Large intestine (tissue), 12 donors: ENCODE measurements at places on chromosomes 3 and 15.

DNA sequence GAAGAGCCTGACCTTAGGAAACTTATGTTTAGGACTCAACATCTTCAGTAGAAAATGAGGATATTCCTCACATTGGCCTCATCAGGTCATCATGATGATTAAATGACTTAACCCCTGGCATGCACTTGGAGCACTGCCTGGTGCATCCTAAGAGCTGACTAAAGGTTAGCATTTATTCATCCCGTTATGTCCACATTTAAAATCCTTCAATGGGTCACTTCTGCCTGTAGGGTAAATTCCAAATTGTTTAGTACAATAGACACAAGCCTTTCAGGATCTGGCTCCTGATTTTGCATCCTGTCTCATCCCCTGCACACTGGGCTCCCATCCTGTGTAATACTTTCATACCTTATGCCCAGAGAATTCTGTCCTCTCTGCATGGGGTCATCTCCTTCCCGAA lies 195.2 kb upstream of the MCTP2 start:
- DNase-seq: no peak

DNA sequence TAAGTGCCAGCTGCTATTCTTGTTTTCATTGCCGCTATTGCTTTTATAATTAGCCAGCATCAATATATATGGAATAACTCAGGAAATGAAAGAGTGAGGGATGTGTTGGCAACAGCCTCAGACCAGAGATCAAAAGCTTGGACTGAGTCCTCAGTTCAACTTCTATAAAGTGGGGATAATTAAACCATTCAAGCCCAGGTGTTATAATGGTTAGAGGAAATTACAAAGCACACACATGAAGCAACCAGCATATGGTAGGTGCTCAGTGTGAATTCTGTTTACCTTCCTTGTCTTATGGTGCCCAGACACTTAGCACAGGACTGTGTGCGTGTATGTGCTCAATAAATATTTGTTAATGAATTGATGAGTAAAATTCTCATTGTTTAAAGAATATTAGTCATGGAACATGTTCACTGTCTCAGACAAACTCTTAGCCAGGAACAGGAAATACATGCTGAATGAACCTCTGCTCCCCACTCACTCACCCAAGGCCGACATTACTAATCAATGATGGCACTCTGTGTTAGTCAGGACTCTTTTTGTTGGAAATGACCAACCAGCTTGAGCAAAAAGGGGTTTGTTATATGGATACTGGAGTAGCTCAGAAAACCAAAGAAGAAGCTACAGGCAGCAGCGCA lies 16.7 kb upstream of the CCDC174 start:
- peak; percentile 20 for DNase-seq

- no peak for DNase-seq
These were observed 75.6 kb upstream of the ICE2 start for GRCh38 chr15:60554494-60554893.

GRCh38 chr3:178969004-178969700 lies 102.5 kb downstream of the ZMAT3 start:
- no peak for DNase-seq

DNA sequence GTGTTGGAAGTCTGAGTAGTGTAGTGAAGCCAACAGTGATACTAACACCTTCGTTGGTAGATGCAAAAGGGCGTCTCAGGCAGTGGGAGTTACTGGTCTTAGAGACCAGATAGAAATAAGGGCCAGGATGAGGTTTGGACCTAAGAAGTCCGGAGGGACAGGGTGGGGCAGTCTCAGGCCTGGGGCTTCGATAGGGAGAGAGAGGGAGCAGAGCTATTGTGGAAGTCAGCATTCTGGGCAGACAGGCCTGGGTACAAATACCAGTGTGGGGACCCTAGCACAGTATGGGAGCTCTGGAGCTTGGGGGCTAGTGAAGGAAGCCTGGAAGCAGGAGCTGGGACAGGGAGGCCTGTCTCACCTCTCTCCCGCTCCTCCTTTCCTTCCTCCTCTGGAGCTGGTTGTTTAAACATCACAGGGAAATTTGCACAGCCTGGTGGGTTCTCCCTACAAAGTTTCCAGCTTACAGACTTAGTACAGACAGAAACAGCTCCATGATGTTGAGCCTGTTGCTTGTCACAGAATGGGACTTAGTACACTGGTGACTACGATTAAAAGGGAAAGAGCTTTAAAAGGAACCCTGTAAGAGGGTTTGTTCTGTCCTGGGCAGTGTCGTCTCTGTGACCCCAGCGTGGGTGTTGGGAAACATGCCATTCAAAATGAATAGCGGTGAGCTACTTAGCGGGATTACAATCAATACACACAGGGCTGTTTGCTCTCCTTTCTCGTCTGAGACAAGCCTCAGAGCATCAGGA lies 76.4 kb upstream of the TNFAIP8L3 start:
- DNase-seq: no peak

GRCh38 chr3:111851511-111851954 lies 7.5 kb upstream of the PHLDB2 start:
- no peak for DNase-seq

DNA sequence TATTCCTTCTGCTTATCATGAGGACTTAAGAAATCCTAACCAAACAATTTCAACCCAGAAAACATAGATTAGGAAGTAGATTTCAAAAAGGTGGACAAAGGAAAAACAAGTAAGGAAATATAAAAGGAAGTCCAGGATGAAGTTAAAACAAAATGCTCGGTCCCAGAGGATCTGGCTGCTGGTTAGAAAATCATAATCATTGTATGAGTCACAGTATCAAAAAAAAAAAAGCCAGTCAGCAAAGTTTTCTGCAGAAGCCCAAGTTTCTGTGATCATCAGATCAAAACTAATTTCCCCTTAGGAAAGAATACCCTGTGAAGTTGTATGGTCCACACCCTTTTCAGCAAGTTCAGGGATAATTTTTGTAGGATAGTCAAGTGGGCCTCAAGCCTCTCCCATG lies 43.0 kb upstream of the LRTM1 start:
- DNase-seq: no peak

GRCh38 chr15:74402873-74403587 lies 30.7 kb downstream of the SEMA7A start:
- no peak for DNase-seq
